ENCODE measurements at places on chromosomes 7 and 10.

GRCh38 chr10:122062831-122063674 is 74.1 kb downstream of the TACC2 start:
- DNase-seq: peak; percentile 49

- peak; percentile 44 for DNase-seq
Observed at GRCh38 chr10:72133517-72133916, 45.2 kb upstream of the SPOCK2 start.

GRCh38 chr7:50660830-50661175 is 95.6 kb upstream of the DDC start:
- DNase-seq: no peak

GRCh38 chr10:96833220-96834001 is 1.3 kb downstream of the LCOR start:
- DNase-seq: peak; percentile 53

- peak; percentile 8 for DNase-seq
Observed at GRCh38 chr10:90319188-90319914, 538.5 kb downstream of the HTR7 start.

GRCh38 chr10:109956454-109957091 is 33.3 kb upstream of the XPNPEP1 start:
- DNase-seq: peak; percentile 30

DNA sequence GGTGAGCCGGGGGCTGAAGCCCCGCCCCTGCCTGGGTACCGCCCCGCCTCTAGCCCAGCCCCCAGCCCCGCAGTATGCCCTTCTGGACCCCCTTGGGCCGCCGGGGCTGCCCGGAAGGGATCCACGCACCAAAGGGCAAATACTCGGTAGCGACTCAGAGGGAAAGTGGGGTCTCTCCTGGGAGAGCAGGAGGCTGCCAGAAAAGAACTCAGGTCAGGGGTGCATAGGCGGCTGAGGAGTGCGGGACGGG is 796 bp downstream of the FBXL15 start:
- DNase-seq: no peak

Data from cardiac muscle cell (in vitro differentiated cells and primary cell).